Activated CD8-positive, alpha-beta memory T cell treated with anti-CD3 and anti-CD28 coated beads for 24 hours (primary cell): ENCODE measurements at places on chromosomes 2 and 18.

DNA sequence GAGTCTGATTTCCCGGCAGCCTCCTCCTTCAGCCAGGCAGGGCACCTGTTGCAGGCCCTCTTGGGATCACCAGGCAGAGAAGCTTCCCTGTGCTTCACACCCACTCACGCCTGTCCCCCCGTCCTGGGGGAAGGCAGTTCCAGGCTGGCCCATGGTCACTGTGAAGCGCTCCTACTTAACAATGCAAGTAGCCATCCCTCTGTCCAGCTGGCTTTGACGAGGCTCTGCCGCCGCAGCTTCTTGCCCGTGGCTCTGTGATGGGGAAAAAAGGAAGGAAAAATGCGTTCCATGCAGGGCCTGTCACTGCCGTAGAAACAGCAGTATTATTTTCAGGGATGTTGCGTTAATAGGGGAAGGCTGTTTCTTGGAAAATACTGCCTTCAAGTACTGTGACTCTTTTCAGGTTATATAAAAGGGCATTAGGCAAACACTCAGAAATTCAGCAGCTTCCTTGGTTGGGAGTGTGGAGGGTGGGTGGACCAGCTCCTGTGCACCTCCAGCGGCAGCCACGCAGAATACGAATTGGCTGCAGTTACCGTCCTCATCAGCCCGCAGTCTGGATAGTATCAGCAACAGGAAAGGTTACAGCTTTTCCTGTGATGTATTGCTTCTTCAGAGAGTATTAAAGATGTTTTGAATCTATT lies 232.3 kb downstream of the KLHL29 start:
- no peak for DNase-seq

- DNase-seq: no peak
Observed at GRCh38 chr2:208147759-208148158, 1.8 kb upstream of the CRYGB start.

GRCh38 chr2:181680937-181681811 lies 857 bp upstream of the NEUROD1 start:
- peak; percentile 56 for DNase-seq

DNA sequence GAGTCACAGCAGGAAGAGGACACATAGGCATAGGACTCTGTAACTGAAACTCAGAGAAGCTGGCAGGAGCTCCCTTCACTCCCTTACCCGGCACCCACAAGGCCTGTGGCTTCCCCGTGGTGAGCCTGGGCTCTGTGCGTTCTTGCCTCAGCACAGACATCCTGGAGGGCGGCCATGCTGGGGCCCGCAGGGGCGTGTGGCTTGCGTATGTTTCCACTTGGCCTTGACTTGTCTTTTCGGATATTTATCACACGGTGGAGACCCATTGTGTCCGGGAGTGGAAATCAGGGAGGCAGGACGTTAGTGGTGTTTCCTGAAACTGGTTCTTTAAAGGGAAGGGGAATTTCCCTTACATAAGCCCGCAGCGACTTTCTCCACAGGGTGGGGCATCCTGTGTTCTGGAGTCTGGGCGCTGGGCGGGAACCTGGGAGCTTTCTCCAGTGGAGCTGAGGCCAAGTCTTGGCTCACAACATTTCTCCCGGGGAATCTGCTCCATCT lies 49.9 kb upstream of the EML6 start:
- peak; percentile 70 for DNase-seq

- no peak for DNase-seq
Observed at GRCh38 chr2:165648801-165649200, 145.2 kb downstream of the GALNT3 start.

DNA sequence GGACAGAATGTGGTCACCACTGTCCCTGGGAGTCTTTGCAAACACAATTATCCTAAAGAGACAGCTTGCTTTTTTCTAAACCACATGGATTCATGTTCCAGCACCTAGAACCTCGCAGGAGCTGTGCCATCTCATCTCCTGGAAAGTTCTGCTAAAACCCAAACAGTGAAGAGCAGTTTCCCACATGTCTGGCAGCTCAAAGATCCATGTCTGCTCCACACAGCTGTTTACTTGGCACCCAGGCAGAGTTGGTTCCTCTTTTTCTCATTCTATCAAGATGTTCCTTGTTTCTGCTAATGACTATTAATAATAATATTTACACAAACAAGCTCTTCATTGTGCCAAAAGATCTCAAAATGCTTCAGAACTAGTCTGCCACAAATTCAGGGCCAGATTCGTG lies 30.1 kb upstream of the PID1 start:
- no peak for DNase-seq

GRCh38 chr2:69652206-69652605 lies 8.7 kb upstream of the AAK1 start:
- no peak for DNase-seq

DNA sequence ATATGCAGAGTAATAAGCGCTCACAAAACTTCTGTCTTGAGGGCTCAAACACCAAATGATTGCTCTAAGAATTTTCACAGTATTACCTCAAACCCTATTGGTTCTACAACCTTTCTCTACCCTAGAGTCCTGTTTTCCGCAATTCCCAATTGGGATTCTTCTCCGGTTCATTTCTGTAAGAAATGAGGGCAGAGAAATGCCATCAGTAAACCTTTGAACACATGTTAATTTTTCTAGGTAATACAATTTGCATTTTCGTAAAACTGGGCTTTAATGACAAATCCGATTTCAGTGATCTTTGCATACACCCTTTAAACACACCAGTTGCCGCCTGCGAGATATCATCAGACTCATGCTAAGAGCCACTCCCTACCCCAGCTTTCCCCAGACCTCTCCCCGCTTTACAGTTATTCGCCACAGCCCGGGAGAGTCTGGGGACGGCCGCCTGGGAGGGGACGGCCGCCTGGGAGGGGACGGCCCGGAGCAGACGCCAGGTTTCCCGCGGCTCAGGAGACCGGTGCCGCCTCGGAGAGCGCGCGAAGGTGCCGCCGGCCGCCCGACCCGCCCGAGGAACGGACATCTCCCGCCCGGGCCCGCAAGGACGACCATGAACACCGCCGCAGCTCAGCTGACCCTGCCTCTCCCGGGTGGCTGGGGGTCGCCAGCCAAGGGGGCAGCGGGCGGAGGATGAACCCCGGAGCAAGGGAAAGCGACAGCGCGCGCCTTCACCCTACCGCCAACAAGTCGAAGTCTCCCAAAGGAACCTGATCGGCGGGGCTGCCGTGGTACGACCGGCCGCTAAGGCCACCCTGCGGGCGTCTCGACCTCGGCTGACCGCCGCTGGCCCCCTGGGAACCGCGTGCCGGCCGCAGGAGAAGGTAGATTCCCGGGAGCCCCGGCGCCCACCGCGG lies 463 bp downstream of the SMC6 start:
- DNase-seq: no peak

- no peak for DNase-seq
Observed at GRCh38 chr2:43764086-43764705, 9.6 kb upstream of the DYNC2LI1 start.

DNA sequence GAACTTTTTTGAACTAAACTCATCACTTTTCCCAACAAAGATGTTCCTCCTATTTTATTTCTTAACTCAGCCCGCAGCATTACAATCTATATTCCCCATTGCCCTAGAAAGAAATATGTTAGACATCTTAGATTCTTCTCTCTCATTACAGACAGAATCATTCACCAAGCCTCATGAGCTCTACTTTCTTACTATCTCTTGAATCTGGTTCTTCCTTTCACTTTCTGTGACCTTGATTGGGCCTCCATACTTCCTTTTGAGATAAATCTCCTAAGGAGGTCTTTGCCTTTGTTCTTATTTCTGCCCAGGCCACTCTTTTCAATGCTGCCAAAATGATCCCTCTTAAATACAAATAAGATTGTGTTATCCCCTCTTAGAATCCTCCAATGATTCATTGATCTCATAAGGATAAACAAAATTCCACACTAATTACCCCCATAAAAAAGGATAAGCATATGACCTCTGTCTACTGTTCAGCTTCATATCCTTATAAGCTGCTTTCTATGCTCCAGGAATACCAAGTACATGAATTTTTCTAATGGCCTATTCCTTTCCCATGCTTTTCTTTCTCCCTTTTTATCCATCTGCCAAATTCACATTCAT lies 400.0 kb downstream of the ARHGAP15 start:
- no peak for DNase-seq

DNA sequence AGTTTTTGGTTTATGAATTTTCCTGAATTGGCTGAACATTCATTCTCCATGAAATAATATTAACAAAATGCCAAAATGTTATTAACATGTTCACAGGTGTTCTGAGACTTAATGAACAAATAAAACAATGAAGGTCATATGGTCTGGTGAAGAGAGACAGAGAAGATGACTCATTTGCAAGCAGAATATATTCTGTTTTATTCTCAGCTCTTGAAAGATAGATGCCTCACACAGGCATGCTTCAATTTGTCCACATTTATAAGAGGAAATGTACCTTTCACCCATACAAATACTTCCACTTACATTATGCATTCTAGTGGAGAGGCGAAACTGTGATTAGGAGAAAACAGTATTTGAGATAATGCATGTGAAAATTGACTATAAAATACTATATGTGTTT lies 75.4 kb upstream of the PGAP1 start:
- DNase-seq: no peak

DNA sequence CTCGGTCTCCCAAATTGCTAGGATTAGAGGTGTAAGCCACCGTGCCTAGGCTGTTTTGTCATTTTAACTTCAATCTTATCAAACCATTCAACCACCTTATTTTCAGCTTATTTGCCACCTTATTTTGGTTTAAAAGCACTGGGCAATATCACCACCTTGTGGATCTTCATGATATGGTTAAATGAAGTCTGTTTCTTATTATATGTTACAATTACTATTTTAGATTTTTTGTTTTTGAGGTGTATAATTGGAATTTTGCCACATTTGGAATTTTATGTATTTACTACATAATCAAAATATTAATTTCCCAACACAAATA lies 43.8 kb upstream of the SCN9A start:
- DNase-seq: no peak

GRCh38 chr18:55418439-55418838 lies 169.6 kb downstream of the TCF4 start:
- no peak for DNase-seq

GRCh38 chr2:109120166-109120565 lies 8.8 kb upstream of the SH3RF3 start:
- DNase-seq: peak; percentile 38

- no peak for DNase-seq
Observed at GRCh38 chr2:46410273-46411244, 68.8 kb upstream of the TMEM247 start.

GRCh38 chr18:7388741-7389140 lies 157.9 kb downstream of the LRRC30 start:
- DNase-seq: no peak

- DNase-seq: no peak
Observed at GRCh38 chr2:64223055-64223454, 78.8 kb upstream of the PELI1 start.

- no peak for DNase-seq
Observed at GRCh38 chr2:126449677-126450076, 206.3 kb upstream of the GYPC start.

DNA sequence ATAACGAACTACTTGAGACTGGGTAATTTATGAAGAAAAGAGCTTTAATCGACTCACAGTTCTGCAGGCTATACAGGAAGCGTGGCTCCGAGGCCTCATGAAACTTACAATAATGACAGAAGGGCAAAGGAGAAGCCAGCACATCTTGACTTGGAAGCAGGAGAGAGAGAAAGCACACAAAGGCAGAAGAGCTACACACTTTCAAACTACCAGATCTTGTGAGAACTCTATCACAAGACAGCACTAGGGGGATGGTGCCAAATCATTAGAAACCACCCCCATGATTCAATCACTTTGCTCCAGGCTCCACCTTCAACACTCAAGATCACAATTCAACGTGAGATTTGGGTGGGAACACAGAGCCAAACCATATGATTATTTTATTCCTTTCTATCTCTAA lies 655.9 kb upstream of the SYT4 start:
- DNase-seq: no peak

GRCh38 chr2:201968050-201968449 lies 65.6 kb upstream of the FZD7 start:
- no peak for DNase-seq

DNA sequence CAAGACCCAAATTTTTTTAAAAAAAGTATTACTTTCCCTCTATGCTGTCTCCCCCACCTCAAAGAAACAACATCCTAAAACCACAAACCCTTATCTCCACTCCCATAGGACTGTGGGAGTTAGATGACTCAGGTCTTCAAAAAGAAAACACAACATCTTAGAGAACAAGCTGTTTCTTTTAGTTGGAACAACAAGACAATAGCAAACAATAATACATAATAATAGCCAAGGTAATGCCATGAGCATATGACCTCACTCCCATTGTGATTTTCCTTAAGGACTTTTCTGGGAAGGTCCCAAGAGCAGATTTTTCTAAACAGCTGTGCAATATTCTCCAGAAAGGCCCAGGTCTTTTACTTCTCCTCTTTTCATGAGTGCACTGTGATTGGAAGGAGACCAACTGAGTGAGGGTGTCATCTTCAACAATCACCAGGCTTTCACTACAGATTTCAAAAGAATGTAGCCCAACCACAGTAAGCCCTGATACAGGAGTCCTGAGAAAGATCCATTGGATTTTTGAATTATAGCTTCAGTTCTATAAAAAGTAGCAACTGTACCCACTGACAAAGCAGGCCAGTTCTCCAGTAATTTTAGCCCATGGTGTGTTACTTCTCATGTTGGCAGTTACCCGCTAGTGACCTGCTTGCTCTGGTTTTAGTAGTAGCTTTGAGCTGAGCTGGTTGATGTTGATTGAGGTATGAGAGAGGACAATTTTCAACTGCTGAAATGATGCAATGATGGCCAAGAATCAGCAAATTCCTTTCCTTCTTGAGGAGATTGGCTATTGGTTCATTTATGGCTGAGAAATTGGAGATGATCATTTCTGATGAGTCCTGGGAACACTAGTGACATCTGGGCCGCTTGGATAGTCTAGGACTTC lies 144.5 kb upstream of the TCF4 start:
- no peak for DNase-seq

GRCh38 chr2:211376410-211376809 lies 820.0 kb downstream of the CPS1 start:
- DNase-seq: no peak

DNA sequence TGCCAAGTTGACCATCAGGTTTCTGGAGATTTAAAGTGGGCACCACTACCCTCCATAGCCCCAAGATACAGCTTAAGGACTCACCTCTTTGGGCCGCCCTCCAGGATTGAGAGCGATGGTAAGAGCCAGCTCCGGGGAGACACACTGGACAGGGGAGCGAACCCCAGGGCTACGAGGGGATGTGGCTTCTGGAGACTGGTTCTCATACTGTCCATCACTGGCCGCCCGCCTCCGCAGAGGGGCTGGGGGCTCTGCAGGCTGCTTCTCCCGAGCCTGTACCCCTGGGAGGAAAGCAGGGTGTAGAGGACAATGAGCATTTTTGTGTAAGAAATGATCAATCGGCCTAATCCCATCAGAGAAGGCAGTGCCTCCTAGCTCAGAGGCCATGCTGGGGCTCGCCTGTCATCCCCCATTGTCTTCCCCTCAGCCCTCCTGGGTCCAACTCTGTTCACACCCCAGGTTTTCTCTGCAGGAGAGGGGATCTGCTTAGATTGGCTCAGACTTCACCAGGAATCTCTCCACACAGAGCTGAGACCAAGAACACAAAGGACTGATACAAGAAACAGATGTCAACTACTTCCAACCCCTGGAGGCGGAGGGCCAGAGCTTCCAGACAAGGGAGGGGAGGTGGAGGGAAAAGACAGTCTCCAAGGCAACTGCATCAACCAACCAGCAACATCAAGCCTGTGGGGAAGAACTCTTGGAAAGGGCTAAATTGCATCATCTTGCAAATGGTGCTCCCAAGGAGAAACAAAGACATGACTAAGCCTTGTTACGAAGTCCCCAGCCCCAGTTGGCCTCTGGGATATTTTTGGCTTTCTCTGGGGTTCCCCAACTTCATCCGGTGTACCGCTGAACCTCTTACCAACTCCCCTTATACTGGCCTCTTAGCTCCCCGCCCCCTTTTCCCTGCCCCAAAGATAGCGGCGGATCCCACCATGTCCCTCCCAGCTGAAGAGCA lies 166.6 kb downstream of the TNS1 start:
- DNase-seq: no peak
